Peyer's patch (tissue), 4 donors: ENCODE measurements at places on chromosomes 1 and 21.

GRCh38 chr1:246599315-246599714 is 33.1 kb downstream of the CNST start:
- DNase-seq, result no peak

GRCh38 chr1:43303471-43304313 is 2.9 kb downstream of the TIE1 start:
- no peak for DNase-seq

GRCh38 chr1:221575605-221576004 is 166.3 kb downstream of the DUSP10 start:
- DNase-seq, result no peak

DNA sequence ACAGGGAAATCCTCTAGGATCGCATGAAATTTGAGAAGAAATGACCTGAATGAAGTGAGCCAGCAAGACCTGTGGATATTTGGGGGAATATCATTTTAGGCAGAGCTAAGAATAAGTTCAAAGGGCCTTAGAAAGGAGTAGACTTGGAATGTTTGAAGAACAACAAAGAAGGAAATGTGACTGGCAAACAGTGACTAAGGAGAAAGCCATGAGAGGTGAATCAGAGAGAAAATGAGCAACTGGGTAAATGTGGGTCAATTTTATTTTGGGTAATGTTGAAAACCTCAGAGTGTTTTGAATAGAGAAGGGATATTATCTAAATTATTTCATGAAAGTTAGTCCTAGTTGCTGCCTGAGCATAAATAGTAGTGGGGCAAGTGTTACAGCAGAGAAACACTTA is 672.8 kb downstream of the LMO4 start:
- DNase-seq, result no peak

- no peak for DNase-seq
Measured at GRCh38 chr21:37149411-37149810, 76.4 kb downstream of the TTC3 start.

DNA sequence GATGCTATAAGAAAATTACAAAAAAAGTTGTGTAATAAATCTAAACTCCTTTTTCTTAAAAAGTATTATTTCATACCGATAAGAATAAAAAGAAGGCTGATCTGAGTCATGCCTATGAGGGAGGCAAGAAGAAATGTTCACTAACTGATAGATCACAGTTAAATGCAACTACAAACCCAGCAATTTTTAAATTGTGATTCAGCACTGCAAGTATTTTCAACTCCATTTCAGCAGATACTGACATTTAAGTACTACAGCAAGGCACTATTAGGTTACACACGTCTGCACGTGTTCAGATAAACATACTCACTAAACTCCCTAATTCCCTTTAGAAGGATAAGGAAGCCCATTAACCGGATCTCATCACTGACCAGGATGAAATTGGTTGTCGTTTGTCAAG is 213.3 kb upstream of the ZRANB2 start:
- DNase-seq, result no peak

DNA sequence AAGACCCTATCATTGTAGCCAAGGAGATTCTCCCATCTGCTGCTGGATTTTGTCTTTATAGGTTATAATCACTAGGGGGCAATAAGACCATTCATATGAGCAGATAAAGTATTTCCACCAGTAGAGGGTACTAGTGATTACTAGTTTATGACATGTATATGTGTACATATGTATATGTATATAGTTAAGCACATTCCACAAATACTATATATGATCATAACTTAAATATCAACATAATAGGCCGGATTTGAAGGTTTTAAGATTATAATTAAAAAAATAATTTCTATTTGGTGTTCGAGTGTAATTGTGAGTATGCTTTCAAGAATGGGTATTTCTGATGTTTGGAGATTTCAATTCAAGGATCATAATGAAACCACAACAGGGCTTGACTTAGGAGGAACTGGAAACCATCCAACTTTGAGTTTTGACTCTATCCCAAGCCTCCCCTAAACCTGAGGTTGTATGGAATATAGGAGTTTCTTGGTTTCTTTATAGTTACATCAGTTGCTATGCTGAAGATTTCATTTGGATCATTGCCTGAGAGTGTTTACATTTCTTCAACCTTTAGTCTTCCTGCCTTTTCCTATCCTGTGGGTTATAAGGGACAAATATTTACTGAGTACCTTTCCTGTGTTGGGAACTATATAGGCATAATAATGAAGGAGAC is 16.9 kb downstream of the TCEANC2 start:
- no peak for DNase-seq

DNA sequence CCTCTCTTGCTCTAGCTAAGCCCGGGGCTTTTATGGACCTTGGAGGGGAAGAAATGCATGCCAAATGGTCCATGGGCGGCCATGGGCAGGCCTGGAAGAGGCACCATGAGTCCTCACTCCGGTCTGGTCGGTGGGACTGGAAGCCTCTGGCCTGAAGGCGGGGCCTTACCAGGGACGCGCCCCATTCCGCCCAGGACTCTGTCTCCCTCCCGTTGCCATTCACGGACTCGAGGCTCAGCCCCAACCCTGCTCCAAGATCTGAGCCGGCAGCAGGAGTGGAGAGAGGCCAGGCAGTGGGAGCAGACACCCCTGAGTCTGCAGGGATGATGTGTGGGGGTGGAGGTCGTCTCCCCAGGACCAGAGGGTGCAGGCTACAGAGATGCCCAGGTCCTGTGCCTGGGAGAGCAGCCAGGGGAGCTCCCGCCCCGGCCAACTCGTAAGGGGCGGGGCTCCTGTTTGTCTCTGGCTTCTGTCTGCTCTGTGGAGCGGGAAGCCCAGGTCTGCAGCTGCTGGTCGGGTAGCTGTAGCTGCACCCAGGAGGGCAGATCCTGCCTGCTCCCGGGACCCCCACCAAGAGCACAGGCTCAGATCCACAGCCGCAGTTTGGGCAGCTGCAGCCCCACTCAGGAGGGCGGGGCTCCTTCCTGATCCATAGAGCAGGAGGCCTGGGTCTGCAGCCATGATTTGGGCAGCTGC is 8.3 kb upstream of the KANK4 start:
- no peak for DNase-seq

DNA sequence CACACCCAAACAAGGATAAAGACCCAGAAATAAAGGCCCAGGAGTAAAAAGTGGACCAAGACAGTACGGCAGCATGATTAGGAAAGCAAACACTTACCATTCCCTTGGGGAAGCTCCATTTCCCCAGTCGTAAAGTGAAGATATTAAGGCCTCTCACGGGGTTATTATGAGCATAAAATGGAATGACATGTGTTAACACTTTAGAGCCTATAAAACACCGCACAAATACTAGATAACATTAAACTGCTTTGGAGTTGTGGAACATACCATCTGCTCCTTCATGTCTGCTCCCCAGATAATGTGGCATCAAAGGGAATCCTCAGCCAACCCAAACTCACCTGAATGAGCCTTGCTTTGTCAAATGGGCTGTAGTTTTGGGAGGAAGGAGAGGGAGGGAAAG is 8.9 kb upstream of the ITLN2 start:
- no peak for DNase-seq

GRCh38 chr1:74505928-74506710 is 6.3 kb downstream of the LRRC53 start:
- DNase-seq, result no peak

GRCh38 chr1:230365723-230366307 is 60.3 kb downstream of the PGBD5 start:
- DNase-seq, result no peak
